ENCODE measurements at places on chromosomes 11 and 22. TPM values are rescaled to one million over a fixed set of nuclear protein-coding genes. Genes with fewer than 3 reads are reported as not detected.

DNA sequence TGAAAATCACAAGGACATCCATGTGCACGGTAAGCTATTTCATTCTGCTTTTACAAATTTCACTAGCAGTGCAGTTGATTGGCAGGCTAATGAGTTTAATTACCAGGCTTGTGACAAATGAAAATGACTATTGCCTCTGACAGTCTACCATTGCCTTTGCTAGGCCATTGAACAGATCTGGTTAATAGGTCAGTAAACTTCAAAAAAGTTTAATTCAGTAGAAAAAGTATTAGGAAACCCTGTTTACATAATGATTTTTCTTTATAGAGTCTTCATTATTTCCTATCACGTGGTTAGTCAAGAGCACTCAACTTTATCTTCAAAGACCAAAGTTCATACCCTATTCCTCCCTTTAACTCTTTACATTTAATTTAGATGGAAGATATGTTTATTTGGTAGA is 77.0 kb downstream of the PRMT3 start:
- no peak for DNase-seq

DNA sequence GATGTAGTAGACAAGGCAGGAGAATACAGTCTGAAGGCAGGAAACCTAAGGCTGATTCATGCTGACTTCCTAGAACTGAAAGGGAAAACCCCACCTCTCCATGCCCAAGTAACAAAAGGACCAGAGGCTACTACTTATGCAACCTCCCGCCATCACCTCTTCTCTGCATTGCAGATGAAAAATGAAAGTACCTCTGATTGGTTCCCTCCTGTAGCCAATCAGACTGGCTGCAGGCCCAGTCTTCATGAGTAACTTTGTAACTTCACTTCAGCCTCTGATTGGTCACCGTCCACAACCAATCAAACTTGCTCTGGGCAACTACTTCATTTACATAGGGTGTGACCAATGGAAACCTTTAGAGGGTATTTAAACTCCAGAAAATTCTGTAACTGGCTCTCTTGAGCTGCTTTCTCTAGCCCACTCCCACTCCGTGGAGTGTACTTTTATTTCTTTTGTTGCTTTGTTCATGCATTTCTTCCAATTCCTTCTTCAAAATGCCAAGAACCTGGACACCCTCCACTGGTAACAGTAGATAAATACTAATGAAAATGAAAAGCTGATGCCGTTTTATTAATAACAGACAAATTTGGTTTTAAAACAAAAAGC is 5.2 kb upstream of the MAP6 start:
- DNase-seq, result no peak

GRCh38 chr11:34911676-34912075 is 4.5 kb downstream of the APIP start:
- no peak for DNase-seq

DNA sequence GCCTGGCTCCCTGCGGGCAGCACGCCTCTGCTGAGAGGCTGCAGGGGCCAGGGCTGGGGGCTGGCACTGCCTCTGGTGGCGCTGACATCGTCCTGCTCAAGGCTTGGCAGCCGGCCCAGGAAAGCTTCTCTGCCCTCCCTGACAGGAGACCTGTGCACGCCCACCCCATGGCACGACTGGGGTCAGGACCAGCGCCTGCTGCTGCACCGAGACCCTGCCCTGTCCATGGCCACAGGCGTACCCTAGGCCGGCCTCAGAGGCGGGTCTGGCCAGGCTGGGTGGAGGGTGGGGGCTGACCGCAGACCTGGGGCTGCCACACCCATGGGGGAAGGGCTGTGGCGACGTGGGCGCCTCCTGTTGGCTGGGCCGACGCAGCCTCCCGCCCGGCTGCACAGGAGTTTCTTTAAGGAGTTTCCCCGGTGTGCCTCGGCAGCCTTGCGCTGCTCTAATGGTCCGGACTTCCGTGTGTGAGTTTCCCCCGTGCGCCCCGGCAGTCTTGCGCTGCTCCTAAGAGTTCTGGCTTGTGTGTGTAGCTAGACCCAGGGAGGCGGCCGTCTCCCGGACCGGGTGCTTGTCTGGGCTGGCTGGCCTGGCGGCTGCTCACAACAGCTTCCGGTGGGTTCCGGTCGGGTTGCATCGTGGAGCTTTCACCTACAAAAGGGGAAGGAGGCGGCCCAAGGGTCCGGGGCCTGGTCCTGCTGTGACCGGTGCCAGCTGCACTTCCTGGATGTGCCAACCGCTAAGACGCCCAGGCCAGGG is 4.6 kb downstream of the TRABD start:
- DNase-seq, result peak; percentile 89

GRCh38 chr11:124085997-124086846 is 29.0 kb upstream of the VWA5A start:
- peak; percentile 70 for DNase-seq

DNA sequence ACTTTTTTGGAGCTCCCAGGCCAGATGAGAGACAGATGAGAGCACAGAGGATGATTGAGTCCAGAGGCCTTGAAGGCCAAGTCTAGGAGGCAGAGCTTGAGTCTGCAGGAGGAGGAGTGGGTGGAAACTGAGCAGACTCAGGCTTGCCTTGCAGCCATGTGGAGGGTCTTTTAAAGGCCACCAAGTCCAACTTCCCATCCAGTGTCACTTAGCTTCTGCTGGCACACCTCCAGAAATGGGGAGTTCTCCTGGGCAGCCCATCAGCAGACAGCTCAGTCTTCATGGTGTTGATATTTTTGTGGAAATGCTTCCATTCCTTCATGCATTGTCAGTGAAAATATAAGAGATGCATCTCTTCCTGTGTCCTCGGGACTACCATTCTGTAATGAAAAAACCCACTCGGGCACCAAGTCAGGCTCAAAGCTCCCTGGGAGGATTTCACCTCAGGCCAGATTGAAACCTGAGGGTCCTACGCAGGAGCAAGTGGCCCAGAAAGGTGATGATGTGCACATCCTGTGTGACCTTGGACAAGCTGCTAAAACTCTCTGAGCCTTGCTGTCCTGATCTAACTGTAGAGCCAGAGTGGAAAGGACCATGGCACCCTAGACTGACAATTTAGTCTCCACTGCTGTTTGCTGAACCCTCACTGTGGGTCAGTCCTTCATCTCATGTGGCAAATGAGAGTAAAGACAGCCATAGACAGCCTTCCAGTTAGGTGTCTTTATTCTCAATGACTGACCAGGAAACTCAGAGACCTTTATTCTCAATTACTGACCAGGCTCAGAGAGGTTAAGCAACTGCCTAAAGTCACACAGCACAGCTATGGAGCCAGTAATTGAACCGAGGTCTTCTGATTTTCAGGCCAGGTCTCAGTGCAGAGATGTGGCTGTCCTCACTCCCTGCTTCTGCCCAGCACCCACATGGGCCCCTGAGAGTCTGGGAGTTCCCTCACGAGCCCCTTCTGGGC is 2.9 kb upstream of the LRRC32 start:
- DNase-seq, result no peak

GRCh38 chr11:2465202-2466068 is 20.6 kb downstream of the KCNQ1 start:
- no peak for DNase-seq

DNA sequence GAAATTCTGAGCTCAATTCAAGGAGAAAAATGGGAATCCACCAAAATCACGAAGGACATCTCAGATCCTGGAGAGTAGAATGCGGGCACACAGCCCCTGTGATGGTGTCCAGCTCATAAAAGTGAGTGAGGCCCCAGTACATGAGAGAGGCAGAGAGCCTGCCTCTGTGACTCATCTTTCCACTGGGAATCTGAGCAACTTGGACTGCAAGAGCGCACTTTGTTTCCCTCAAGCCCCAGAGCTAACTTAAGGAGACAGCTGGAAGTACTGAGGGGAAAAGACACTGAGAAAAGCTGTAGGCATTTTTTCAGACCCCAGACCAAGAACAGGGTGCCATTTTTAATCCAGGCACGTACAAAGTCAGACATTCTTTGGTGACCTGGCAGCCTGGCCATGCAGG is 273.7 kb downstream of the C11orf87 start:
- no peak for DNase-seq

- DNase-seq, result no peak
Observed at GRCh38 chr22:24011735-24012068, 598 bp downstream of the CABIN1 start.

GRCh38 chr11:34492806-34493414 is 20.7 kb downstream of the ELF5 start:
- peak; percentile 43 for DNase-seq

DNA sequence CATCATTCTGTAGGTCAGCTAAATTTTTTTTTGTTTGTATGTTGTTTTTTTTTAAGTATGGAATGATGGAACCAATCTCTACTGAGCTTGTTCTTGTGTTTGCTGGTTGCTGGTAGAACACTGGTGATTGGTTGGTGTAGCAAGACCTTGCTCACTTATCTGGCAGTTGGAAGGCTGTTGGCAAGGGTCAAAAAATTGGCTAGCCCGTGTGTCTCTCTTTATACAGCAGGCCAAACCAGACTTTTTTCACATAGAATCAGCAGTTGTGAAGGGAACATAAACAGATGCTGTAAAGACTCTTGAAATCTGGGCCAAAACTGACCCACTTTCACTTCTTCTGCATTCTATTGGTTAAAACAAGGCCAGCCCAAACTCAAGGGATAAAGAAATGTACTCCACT is 2026.5 kb downstream of the LRRC4C start:
- no peak for DNase-seq

DNA sequence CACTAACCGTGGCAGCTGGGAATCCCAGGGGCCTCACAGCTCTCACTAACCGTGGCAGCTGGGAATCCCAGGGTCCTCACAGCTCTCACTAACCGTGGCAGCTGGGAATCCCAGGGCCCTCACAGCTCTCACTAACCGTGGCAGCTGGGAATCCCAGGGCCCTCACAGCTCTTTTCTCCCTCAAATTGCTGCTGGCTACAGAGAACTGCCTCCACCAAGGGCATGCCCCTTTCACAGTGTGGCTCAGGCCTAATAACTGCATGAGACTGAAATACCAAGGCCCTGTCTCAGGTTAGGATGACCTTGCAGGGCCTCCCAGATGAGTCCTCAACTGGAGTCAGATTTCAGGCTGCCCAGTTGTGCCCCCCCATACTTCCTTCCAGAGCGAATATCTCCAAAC is 35.1 kb upstream of the GGTLC2 start:
- DNase-seq, result no peak

- no peak for DNase-seq
Observed at GRCh38 chr22:29374401-29374800, 14.0 kb downstream of the AP1B1 start.

GRCh38 chr11:78350646-78351165 is 66.9 kb downstream of the GAB2 start:
- DNase-seq, result no peak

GRCh38 chr22:18065256-18065655 is 12.5 kb upstream of the PEX26 start:
- no peak for DNase-seq

DNA sequence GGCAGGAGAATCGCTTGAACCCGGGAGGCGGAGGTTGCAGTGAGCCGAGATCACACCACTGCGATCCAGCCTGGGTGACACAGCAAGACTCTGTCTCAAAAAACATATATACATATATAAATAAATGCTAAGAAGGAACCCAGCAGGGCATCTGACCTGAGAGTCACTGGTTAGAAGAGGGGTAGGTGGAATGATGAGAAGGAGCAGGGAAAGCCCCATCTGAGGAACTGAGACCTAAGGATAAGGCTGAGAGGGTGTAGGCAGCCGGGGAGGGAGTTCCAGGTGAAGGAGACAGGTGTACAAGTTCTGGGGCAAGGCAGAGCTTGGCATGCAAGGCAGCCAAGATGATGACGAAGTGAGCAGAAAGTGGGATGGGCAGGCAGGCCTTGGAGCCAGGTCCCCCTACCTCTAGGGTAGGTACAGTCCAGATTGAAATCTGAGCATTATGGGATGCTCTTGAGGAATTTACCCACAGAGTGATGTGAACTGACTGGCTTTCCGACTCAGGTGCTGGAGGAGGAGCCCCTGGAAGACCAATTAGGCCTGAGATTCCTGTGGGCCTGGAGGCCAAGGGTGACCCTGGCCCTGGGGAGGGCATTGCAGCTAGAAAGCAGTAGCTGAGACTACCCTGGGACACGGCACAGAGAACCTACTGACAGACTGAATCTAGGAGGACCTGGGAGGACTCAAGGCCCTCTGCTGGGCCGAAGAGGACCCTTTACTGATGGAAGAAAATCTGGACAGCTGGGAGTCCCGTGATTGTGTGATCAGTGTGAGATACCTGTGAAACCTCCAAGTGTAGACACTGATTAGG is 22.8 kb downstream of the KLHL22 start:
- DNase-seq, result no peak

GRCh38 chr22:38572065-38572464 is 2.1 kb upstream of the DMC1 start:
- peak; percentile 59 for DNase-seq

DNA sequence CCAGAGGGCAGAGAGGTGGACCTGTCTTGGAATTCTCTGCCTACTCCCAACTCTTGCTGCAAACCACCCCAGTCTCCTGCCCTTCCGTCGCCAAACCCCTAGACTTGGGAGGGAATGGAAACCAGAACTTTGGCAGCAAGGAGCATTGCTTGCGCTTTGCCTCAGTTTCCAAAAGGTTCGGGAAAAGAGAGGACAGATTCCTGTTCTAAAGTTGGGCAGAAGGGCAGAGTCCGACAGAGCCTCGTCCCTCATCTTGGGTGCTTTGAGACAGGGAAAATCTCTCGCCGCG is 396 bp upstream of the ROBO3 start:
- DNase-seq, result no peak

The C22orf42 gene
- total RNA-seq, result 0.96 TPM

The B3GAT1 gene
- total RNA-seq, result 2.4 TPM

The ADAMTS15 gene
- total RNA-seq, result 10.1 TPM

The MYBPC3 gene
- 1.2 TPM for total RNA-seq

The MMP11 gene
- total RNA-seq, result 13.7 TPM

The OR5P2 gene
- total RNA-seq, result not detected

The MS4A1 gene
- 6.0 TPM for total RNA-seq
